ENCODE measurements at places on chromosomes 6 and 20.

- no peak for DNase-seq
Measured at GRCh38 chr6:169957351-169957963, 206.0 kb downstream of the ERMARD start.

DNA sequence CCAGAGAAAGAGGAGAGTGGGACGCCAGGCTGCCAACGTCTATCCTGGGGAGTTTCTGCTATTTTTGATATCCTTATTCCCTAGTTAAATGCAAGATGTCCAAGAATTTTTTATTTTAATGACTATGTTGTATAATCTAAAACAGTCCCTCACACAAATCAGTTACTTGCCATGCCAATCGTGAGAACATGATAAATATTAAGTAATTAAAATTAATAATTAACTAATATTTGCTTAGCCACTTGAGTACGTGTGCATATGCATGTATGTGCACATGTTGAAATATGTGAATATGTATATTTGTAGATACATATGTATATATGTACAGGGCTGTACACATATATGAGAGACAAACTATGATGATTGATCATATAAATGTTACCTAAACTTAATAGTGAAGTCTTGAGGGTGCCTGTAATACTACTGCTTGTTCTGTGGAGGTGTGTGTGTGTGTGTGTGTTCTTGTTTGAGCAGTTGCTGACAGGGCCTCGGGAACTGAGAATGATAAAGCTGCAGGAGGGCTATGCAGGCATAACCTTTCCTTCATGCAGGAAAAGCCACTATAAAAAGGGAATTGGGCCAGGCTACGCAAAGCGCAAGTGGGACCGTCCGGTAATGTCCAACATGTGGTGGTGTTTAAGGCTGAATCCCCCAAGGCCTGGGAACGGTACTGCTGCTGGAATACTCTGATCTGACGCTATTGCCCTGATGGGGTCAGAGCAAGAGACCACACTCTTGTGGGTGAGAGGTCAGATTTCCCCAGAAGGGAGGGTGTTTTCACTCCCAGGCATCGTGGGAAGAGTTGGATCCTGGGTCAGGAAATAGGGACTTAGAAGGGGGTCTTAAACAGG is 148.3 kb upstream of the TBX18 start:
- DNase-seq: no peak

- DNase-seq: no peak
Measured at GRCh38 chr6:25944688-25945574, 14.4 kb upstream of the SLC17A2 start.

GRCh38 chr6:33410711-33411631 is at the start of gene PHF1:
TSS of gene PHF1 (plus strand) at chr6:33411014. CDS start at chr6:33412264, 1,250 bp downstream.
- DNase-seq: no peak

DNA sequence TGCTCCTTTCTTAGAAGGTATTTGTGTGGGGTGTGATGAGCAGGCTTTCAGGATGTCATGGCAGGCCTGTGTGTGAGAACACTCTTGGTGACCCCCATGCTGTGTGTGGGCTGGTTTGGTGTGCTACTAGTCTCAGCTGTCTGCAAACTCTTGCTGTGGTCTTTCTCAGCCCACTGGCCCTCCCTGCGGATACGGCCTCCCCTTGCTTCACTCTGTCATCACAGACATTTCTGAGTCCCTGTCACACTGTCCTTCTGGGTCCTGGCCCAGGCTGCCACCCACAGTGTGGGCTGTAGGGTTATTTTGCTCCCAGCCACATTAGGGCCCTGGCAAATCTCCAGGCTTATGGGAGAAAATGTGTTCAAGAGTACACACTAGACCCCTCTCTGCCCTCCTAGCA is 39.0 kb upstream of the ARMC2 start:
- no peak for DNase-seq

DNA sequence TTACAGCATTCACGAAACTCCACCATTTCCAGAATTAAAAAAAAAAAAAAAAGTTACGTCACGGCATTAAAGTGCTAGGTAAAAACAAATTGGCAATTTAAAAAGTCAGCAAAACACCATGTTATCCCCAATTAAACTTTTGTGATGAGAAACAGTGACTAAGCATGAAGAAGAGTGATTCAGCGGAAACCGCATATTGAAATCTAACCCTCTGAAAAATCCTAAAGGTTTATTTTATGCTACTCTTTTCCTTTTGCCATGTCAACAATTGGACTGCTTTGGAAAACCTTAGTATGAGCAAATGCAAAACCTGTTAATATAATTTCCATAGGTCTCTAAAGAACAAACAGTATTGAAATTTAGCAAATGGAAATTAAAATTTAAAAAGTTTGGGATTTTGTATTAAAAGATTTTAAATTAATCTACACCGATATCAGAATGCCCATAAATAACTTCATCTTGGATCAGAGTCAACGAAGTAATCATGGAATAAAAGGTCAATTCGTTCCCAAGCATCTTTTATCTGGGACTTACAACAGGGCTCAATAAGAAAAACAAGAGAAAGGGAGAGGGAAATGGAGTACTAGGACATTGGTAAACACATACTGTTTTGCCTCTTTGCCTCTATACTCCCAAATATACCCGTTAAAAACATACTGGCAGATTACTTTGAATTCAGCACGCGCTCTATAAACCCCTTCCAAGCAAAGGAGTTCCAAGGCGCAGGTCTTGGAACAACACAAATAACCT is 1.1 kb downstream of the FBXO30 start:
- no peak for DNase-seq

DNA sequence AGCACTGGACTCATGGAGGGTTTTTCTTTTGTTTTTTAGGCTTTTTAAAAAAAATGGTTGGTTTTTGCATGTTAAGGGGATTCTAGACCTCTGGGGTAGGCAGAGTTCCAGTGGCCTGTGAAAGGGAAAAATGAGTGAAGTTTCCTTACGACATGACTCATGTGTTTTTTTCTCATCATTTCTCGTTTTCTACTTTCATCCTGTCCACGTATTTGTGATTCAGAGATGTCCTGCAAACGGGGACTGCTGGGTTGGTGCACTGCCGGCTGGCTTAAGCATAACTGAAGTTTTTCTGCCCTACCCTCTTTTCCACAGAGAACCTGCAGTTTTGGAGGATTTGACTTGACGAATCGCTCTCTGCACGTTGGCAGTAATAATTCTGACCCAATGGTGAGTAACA is 182.3 kb downstream of the SASH1 start:
- DNase-seq: no peak

DNA sequence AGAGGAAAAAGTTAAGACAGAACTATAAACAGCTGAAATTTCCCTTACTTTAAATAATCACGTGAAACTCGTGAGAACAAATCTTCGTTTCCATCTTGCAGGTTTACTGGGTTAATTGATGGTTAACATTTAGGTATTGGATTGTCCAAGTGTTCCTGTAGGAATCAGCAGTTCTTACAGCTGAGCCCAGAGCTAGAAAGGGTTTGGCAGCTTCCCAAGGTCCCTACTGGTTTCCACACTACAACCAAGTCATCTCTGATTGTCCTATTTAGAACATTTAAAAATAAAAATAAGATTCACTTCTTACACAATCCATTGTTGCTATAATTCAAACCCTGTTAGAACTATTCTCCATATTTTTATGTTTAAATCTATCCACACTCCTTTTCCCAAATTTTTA is 15.8 kb downstream of the MPC1 start:
- DNase-seq: no peak

DNA sequence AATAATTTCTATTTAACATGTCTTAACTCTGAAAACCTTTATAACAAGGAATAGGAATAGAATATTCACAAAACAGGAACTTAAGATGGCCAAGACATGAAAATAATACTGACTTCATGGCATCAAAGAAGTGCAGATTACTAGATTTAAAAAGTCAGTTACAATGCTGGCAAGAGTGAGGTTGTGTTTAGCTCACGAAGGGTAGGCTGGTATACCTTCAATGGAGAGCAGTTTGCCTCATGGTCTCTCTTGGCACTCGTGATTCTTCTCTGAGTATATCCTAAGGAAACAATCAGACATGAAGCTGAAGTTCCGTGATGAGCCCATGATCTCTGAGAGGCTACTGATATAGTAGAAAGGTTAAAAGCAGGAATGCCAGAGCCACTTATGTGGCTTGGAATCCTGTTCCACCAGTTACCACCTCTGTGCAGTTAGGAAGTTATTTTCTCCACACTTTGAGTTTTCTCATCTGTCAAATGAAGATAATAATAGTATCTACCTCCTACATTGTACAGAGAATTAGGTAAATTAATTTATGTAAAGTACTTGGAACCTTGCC is 7.2 kb downstream of the NCOA7 start:
- DNase-seq: no peak

DNA sequence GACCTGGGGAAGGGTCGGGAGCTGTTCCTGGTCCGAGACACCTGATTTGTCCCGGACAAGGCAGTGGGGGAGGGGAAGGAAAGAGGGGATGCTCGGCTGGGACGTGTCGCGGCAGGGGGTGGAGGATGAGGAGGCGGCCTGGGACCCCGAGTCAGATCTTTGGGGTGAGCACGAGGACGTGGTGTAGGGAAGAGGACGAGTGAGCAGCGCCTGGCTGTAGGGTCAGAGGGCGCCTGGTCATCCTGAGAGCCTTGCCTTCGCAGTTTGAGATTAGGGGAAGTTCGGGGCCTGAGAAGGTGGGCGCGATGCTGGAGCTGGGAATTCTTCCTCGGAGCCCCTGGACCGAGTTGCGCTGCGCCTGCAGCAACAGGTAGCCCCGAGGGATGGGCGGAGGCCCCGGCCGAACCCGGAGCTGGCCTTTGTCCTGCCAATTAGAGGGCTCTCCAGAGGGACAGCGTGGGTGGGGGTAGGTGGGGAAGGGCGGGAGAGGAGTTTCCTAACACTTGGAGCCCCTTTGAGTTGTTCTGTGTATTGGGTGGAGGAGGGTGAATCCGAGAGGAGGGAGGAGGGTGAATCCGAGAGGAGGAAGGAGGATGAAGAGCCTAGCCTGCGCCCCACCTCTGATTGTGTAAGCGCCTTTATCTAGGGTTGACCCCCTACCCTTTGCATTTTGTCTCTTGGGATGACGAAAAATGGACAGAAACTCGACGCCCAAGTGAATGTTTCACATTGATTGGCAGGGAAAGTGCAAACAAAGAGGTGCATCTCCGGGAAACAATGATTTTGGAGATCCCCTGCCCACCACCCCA is 72.0 kb downstream of the SOX4 start:
- DNase-seq: no peak

DNA sequence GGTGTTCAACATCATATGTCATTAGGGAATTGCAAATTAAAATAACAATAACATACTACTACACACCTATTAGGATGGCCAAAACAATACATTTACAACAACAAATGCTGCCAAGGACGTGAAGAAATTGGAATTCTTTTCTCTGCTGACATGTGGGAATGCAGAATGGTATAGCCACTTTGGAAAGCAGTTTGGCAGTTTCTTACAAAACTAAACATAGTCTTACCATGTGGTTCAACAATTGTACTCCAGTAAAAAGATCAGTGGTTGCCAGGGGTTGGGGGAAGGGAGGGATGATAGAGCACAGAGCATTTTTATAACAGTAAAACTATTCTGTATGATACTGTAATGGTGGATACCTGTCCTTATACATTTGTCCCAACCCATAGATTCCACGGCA is 12.3 kb upstream of the CFAP206 start:
- no peak for DNase-seq

DNA sequence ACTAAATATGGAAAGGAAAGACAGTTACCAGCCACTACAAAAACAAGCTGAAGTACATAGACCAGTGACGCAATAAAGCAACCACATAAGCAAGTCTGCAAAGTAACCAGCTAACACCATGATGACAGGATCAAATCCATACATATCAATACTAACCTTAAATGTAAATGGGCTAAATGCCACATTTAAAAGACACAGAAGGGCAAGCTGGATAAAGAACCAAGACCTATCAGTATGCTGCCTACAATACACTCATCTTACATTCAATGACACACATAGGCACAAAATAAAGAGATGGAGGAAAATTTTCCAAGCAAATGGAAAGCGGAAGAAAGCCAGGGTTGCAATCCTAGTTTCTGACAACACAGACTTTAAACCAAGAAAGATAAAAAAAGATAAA is 24.1 kb downstream of the HLA-C start:
- no peak for DNase-seq

GRCh38 chr6:20463396-20463795 is 61.7 kb downstream of the E2F3 start:
- no peak for DNase-seq
